ENCODE measurements at places on chromosomes 7 and 10.

GRCh38 chr7:44963364-44964290 lies 15.2 kb downstream of the MYO1G start:
- DNase-seq = peak; percentile 12

- DNase-seq = no peak
These were observed 45.5 kb upstream of the NKX2-3 start for GRCh38 chr10:99487125-99487807.

DNA sequence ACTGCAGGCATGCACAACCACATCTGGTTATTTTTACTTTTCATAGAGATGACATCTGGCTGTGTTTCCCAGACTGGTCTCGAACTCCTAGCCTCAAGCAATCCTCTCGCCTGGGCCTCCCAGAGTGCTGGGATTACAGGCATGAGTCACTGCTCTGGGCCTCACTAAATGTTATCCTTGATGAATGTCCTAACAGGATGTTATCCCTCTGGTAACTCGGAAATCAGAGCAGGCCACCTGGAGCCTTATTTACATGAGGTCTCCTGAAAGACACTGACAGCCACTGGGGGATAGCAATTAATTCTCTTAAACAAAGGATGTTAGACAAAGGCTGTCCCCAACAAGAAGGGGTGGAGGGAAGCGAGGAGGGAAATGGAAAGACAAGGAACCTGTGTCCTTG lies 4.5 kb upstream of the ZNF438 start:
- DNase-seq = no peak

- DNase-seq = peak; percentile 71
These were observed 82.7 kb downstream of the NOC3L start for GRCh38 chr10:94279835-94280709.

DNA sequence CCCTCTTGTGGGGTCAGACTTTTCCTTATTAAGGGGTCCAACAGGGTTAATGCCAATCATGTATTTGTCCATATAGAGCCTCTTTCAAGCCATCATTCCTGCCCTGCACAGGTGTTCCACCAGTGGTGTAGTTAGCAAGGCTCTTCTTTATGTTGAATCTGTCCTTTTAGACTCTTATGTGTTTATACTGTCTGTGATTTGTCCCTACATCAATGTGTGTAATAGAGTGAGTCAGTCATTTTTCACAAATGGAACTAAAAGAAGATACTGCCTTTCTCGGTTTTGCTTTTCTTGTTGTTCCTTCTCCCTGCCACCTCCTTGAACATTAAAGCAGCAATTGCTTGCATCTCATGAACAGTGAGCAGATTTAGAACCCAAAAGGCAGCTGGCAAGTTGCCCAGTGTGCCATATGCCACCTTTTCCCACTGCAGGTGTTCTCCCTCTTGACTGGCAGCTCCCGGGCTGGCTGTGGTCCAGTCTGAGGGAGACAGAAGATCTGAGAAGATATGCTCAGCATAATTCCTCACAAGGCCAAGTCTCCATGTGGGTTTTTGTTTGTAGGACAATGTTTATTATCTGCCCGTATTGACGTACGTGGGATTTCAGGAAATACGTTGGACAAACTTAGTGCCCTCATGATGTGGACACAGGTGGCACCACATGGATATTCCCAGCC lies 154.1 kb downstream of the LHFPL3 start:
- no peak for DNase-seq

Measured in stimulated activated CD4-positive, alpha-beta T cell treated with anti-CD3 and anti-CD28 coated beads, Interleukin-15, amount 100 ng/mL, for 24 hours (primary cell).